Stimulated activated CD4-positive, alpha-beta T cell treated with anti-CD3 and anti-CD28 coated beads, Interleukin-15, amount 100 ng/mL, for 1 hour (primary cell): ENCODE measurements at places on chromosomes 13 and 19.

DNA sequence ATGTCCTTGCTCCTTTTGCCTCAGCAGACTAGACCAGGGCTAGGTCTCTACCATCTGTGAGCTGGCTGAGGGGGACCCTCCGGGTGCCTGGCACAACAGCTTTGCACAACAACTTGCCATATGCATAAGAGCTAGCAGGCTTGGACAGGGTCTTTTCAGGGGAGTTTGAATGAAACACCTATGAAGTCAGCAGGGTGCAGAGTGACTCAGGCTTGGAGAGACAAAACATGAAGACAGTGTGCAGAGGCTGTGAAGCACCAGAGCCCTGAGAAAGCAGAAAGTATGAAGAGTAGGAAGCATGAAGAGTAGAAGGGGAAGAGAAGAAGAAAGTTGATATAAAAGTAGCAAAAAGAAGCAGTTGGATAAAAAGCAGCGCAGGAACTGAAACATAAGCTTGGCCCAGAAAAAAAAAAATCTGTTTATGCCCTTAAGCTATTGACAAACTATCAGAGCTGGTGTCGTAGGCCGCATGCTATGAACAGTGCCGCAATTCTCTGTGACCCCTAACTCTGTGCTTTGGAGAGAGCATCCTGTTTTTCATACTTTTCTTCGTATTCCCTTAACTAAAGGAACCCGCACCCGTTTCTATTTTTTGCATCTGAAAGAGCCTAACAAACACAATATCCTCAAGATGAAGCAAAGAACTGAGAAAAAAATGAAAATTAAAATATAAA lies 52.7 kb upstream of the FAM216B start:
- DNase-seq, result no peak

GRCh38 chr19:55446060-55446459 lies 3.0 kb upstream of the SHISA7 start:
- DNase-seq, result no peak

DNA sequence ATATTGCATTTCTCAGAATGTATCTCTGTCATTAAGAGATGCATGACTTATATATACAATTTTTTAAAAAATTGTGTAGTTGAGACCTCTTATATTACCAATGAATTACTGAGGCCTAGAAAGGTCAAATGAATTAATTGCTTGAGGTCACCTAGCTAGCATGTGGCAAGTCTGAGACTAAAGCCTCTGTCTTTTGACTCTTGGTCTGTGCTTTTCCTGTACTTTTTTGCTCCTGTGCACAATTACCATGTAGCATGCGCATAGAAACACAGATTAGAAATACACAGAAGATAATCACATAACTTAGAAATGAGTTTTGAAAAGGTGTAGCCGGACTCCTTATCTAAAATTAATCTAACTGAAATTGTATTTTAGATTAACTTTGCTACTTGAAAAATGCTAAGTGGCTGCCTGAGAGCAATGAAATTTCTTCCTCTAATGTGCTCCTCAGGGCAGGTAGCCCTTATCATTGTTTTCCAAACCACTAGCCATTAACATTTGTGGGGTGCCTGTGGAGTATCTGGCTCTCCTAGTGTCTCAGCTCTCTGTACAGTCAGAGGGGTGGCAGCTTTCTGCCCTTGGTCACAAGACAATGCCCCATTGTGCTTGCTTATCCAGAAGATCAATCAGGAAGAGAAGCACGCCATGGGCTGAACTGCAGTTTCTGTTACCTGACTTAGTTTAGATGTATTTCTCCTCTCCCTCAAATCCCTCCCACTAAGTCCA lies 119.6 kb downstream of the RFC3 start:
- DNase-seq, result no peak

DNA sequence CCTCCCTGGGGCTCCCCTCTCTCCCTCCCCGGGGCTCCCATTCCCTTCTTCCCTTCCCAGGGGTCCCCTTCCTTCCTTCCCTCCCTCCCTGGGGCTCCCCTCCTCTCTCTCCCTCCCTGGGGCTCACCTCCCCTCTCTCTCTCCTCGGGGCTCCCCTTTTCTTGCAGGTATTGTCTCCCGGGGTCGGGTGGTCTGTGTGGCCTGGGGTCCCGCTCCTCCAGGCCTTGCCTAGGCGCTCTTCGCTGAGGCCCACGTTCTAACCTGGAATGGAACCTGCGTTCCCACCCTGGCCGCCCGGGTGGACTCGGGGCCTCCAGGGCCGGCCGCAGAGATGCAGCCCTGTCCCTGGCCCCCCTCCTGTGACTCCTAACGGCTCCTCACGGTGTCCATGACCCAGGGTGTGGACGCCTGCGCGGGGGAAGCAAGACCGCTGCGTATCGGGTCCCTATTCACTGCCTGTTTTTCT lies 940 bp upstream of the DCUN1D2 start:
- no peak for DNase-seq

DNA sequence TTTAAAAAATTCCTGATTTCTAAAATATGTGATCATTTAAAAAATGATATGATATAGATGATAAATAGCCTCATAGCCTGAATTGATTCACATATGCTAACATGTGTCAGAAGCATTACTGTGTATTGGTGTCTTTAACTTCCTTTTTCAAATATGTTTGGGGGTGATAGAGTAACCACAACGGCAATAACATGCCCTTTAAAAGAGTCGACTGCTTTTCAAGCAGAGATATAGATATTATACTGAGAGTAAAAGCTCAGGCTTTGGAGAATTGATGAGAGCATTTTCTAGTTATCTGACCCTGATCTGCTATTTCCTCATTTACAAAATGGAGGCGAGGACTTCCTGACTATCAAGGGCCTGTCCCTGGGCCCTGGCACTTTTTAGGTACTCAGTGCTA lies 260.5 kb downstream of the DCT start:
- no peak for DNase-seq

GRCh38 chr13:70541451-70541850 lies 433.2 kb upstream of the KLHL1 start:
- DNase-seq, result no peak

- no peak for DNase-seq
These were observed 2.5 kb downstream of the PCDH8 start for GRCh38 chr13:52845766-52846566.

GRCh38 chr19:4401769-4402170 lies 670 bp upstream of the CHAF1A start:
- no peak for DNase-seq

DNA sequence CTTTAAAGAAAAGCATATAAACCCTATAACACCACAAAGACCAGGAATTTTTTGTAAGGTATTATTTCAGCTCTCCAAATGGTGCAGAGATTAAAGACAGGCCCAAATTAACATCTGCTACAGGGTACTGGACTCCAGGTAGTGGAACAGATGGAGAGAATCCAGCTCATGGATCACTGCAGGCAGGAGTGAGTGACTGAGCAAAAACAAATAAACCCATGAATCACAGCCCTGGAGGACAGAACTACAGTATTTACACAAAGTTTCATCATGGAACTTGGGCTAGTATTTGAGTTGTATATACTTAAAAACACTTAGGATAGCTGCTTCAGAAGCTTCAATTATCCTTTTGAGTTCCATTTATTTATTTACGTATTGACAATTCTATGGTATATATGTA lies 132.8 kb upstream of the SPRY2 start:
- DNase-seq, result no peak

- DNase-seq, result no peak
These were observed at the start of gene KL for GRCh38 chr13:33016414-33017322. Gene KL, plus strand, starts transcription at chr13:33016423. Its CDS starts 18 bp downstream, at chr13:33016441.

DNA sequence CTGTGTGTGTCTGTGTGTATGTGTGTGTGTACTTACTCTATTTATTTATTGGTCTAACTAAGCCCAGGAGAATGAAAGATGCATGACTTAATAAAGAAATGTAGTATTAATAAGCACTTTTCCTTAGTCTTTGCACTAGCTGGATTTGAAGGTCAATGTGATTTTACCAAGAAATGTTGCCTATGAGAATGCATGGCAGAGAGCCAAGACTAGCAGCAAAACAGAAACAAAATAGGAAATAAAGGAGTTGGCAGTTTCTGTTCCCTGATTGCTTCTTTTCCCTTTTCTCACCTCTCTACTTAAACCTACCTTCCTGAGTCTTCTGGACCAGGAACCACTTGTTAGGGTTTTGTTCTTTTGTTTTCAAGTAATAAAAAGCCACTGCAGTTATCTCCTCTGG lies 286.1 kb downstream of the KCTD12 start:
- no peak for DNase-seq

GRCh38 chr13:76937281-76937820 lies 11.0 kb upstream of the ACOD1 start:
- no peak for DNase-seq

- DNase-seq, result no peak
These were observed 4.5 kb upstream of the CFAP97D2 start for GRCh38 chr13:114174529-114174961.

DNA sequence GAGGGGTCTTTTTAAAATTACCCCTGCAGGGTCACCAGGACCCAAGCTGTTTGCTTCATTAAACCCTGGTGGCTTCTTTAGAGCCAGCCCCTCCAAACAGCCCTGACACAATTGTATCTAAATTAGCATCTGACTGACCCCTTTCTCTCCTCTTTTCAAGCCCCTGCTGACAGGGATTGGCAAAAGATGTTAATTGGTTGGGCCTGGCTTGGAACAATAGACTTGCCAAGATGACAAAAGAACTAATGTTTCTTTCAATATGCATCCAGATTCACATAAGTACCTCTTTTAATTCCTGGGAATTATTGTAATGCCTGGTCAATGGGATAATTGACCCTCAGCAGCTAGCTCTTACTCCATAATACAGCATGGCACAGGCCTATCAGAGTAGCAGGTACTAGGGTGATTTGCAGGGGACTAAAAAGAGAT lies 140.8 kb downstream of the SHISA2 start:
- DNase-seq, result no peak

DNA sequence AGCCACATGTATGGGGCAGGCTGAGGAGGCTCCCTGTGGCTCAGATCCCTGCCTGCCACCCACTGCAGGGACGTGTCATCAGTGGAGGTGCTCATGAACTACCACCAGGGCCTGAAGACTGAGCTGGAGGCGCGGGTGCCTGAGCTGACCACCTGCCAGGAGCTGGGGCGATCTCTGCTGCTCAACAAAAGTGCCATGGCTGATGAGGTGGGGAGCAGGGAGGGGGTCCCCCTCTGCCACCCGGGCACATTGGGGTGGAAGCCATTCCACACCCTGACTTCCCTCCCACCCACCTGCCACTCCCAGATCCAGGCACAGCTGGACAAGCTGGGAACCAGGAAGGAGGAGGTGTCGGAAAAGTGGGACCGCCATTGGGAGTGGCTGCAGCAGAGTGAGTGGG lies 11.3 kb upstream of the SHKBP1 start:
- no peak for DNase-seq

DNA sequence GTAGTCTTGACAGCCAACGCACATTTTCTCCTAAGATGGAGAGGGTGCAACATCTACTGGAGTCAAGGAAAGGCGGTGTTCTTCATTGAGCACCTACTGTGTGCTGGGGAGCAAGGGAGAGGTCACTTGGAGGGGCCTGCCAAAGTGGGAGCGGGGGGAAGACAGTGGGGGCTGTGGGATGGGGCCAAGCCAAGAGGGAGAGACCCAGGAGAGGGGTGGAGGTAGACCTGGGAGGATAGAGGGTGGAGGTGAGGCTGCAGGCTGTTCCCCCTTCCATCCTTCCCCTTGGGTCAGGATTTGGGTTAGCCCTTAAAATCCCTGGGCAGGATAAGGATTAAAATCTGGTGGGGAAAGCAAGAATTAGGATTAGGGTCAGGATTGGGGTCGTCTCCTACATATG lies 1.7 kb upstream of the PLPP2 start:
- DNase-seq, result no peak

- no peak for DNase-seq
These were observed 117.9 kb downstream of the TM9SF2 start for GRCh38 chr13:99619207-99619606.

GRCh38 chr13:20175406-20175794 lies 14.5 kb upstream of the GJA3 start:
- DNase-seq, result no peak

- DNase-seq, result no peak
These were observed 165.2 kb downstream of the TEX29 start for GRCh38 chr13:111485491-111486250.

- no peak for DNase-seq
These were observed 36.8 kb downstream of the ERICH4 start for GRCh38 chr19:41479757-41480191.
